ENCODE measurements at places on chromosomes 7 and 10. TPM values are rescaled to one million over a fixed set of nuclear protein-coding genes. Genes with fewer than 3 reads are reported as not detected.

CHST15 gene
- 12.7 TPM for total RNA-seq

NPFFR1 gene
- total RNA-seq = not detected

CFAP69 gene
- 3.4 TPM for total RNA-seq

CWF19L1 gene
- 22.5 TPM for total RNA-seq

ACHE gene
- total RNA-seq = not detected

FAM237B gene
- total RNA-seq = not detected

SHH gene
- not detected for total RNA-seq

ASAH2 gene
- total RNA-seq = 0.71 TPM

ZFAND4 gene
- 5.8 TPM for total RNA-seq

All from myometrial cell (primary cell).